H54 (cell line): ENCODE measurements at places on chromosomes 5 and 9.

DNA sequence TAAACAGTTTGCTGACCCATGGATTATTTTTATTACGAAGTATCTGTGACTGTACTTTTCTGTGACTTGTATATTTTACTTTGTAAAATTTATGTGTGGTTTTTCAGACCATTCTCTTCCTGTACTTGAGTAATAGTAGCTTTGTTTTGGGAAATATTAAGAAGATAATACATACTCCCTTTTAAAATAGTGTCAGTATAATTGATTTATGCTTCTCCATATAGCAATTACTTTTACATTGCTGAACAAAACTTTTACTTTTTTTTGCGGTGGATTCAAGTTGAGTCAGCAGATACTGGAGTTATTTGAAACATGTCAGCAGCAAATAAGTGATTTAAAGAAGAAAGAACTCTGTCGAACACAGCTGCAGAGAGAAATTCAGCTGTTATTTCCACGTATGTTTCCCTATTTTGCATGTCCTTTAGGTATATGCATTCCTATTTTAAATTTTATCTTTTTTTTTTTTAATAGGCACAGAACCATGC, 28.4 kb downstream of the TENT2 start:
- DNase-seq: no peak

GRCh38 chr5:178123094-178123965, 7.5 kb upstream of the RMND5B start:
- DNase-seq: no peak

DNA sequence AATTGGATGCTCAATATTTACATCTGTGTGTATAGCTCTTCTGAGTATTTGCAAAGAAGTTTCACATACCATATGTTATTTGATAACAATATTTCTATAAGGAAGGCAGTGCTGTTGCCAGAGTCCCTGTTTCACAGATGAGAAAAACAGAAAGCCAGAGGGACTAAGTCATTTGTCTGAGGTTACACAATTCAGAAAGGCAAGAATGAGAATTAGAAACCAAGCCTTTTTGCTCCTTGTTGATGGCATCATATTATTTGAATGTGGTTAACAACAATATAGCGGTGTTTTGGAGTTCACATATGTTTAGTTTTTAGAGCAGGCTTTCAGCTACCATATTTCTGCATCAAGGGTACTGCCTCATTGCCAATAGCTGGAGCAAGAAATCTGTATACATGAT, 110.9 kb upstream of the PRLR start:
- no peak for DNase-seq

- no peak for DNase-seq
Measured at GRCh38 chr5:73629456-73629855, 3.5 kb downstream of the ARHGEF28 start.

GRCh38 chr5:168438349-168438748, 47.9 kb upstream of the RARS1 start:
- DNase-seq: no peak

DNA sequence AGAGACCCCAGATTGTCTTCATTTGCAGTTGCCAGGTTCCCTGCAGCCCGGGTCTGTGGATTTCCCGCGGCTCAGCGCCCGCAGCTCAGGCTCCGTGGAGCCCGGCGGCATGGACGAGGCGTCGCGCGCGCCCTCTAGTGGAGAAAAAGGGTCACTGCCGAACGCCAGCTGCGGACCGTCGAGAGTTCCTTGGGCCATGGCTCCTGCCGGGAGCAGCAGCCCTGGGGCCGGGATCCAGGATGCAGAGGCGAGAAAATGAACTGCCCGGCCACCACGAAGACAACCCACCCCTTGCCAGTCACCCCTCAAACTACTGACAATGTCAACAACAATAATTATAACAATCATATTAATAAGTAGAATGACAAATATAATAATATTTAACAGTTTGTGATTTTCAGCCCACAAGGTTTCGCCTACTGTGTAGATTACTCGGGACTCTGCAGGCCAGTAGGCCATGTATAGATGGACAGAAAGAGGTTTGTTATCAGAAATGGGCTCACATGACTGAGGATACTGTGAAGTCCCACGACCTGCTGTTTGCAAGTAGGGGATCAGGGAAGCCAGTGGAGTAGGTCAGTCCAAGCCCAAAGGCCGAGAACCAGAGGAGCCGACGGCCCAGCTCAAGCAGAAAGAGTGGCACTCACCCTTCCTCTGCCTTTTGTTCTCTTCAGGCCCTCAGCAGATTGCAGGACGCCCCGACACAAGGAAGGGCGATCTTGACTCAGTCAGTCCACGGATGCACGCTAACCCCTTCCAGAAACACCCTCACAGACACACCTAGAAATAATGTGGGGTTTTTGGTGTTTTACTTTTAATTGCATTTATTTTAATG, 43.1 kb downstream of the BOD1 start:
- peak; percentile 82 for DNase-seq

DNA sequence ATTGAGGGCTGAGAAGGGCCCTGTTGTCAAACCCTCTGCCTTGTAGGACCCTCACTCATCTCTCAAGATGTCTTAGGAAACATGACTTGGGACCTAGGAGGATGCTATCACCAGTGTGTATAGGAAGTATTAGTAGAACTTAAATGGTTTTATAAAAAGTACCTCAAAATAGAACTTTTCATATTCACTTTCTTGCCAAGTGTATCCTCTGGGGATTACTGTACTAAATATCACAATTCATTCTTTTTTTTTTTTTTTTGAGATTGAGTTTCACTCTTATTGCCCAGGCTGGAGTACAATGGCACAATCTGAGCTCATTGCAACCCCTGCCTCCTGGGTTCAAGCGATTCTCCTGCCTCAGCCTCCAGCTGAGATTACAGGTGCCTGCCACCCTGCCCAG, 56.2 kb downstream of the ARHGEF28 start:
- DNase-seq: no peak

DNA sequence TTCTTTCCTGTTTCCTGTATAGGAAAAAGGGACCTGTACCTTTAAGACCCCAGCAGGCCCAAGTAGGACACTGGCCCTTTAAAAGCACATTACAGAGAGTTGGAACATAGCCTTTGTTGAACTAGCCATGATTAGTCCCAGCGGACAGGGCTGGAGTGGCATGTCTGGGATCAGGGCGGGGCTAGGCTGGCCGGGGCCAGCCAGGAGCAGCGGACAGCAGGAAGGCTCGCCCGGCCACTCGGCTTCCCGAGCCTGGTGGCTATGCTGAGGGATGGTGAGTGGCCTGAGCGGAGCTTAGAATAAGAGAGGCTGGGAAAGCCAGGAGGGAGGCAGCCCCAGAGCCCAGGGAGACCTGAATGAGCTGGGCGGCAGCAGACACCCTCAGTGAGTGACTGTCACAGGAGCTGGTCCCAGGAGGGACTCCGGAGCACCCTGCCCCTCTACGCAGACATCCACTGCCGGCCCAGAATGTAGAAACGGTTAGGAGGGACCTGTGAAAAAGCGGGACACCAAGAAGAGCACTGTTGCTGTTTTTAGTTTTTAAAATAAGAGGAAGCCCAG, 92.1 kb downstream of the DAB2IP start:
- peak; percentile 100 for DNase-seq

GRCh38 chr9:70411930-70412831, 2.3 kb downstream of the KLF9 start:
- peak; percentile 96 for DNase-seq

- DNase-seq: no peak
Measured at GRCh38 chr9:106065136-106065535, 370.8 kb downstream of the TMEM38B start.

- no peak for DNase-seq
Measured at GRCh38 chr5:126947146-126948010, 83.0 kb downstream of the MARCHF3 start.

- DNase-seq: peak; percentile 58
Measured at GRCh38 chr5:43514471-43514815, 505 bp downstream of the C5orf34 start.

DNA sequence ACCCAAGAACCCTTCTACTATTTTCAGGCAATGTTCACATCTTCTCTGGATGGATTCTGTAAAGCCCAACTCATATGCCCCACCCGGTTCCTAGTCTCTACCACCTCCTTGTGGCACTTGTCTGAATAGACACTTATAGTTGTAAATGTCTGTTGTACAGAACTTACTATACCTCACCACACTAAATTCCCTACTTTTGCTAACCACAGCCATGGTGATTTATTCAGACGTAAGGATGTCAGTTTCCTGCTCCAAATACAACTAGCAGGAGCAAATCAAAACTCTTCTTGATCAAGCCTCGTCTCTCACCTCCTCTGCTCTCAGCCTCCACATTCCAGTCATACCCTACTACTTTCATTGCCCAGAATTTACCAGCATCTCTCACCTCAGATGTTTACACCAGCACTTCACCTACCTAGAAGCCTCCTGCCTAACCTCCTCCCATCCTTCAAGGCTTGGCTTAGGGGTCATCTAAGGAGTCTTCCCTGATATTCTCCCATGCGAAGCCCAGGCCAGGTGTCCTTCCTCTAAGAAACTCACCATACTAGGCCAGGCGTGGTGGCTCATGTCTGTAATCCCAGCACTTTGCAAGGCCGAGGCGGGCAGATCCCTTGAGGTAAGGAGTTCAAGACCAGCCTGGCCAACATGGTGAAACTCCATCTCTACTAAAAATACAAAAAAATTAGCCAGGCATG, 75.5 kb downstream of the MAPKAP1 start:
- peak; percentile 80 for DNase-seq

DNA sequence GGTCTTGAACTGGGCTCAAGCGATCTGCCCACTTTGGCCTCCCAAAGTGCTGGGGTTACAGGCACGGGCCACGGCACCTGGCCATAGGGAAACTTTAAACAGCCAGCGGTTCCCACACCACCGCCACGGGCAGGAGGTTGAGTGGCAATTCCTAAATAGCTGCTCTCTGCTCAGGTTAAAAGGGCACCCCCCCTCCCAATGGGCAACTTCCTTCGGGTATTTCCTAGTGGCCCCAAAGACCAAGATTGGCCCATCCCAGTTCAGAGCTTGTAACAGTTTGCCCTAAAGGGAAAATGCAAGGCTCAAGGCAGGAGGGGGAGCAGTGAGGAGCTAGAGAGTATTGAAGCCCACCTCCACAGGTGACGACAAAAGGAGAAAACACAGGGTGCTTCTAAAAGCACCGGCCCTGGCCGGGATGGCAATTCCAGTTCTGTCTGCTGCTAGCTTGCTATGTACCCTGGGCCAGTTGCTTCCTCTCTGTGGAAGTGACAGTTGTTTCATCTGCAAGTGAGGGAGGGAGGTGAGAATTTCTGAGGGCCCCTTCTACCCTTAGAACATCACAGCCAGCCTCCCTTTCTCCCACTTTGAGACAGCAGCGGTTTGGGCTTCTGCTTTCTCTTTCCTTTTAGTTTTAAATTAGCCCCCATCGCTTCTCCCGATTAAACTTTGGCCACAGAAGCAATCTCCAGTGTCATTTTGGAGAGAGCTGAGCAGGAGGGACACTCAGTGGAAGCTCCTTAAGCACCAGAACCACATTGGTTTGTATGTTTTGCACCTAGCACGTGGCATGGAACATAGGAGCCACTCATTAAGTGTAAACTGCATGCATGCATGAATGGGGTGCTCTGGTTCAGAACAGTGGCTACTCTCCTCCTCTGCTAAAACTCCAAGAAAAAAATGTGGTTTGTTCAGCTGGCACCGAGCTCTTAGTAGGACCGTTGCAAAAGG, 17.3 kb upstream of the TNIP1 start:
- no peak for DNase-seq

- DNase-seq: no peak
Measured at GRCh38 chr5:117803533-117803932, 1184.8 kb downstream of the DTWD2 start.

DNA sequence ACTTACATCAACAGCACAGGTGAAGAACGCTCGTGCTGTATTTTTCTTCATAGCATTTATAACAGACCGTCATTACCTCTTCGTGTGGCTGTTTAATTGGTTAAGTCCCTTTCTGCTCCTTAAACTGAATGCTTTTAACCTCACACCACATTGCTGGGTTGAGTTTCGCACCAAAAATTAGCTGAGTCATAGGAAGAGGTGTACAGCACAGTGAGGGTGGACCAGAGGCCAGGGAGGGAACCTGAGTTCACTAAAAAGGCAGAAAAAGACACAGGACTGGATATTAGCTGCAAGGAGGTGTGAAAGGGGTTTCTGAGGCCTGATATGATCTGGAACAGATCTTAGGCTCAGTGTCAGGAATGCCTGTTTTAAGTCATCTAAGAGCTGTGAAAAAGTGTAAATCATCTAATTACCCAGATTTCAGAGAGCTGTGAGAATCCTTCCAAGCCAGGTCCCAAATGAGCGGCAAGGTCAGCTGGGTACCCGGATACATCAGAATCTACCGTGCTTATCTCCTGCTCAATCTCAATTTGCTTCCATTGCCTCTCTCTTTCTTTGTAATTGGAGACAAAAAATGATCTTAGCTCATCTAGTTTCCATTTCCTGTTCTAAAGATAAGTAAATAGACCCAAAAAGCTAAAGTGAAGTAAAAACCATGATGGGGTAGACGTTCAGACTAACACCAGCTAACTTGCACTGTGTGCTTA, 7.1 kb upstream of the CFAP90 start:
- DNase-seq: no peak

DNA sequence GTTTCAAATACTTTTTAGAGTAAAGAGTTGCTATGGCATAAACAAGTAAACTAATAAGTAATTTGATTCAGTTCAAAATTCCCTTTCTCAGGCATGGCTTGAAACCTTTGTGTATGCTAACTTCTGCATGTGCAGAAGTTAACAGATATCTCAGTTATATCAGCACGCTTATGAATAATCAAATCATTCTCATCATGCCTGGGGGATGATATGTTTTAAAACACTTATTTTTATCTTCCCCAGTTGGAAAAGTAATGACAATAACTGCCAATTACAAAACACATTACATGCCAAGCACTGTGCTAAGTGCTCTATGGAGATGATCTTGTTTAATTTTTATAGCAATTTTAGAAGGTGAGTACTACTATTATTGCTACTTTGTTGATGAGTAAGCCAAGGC, 146.4 kb downstream of the YIPF5 start:
- DNase-seq: no peak

DNA sequence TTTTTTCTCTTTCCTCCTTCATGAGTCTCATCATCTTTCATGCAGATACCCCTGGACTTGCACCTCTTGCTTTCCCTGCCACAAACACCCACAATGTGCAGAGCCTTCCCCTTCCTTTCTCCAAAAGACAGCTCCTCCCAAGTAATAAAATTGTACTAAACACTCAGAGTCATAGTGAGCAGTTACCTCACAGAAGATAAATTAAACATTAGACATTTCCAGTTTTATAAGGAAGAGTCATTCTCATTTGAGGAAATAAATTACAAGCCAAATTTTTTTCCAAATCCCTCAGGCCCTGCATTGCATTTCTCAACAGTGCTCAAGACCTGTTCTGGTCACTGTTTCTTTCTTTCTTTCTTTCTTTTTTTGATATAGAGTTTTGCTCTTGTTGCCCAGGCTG, 131.5 kb downstream of the ATPSCKMT start:
- DNase-seq: no peak

DNA sequence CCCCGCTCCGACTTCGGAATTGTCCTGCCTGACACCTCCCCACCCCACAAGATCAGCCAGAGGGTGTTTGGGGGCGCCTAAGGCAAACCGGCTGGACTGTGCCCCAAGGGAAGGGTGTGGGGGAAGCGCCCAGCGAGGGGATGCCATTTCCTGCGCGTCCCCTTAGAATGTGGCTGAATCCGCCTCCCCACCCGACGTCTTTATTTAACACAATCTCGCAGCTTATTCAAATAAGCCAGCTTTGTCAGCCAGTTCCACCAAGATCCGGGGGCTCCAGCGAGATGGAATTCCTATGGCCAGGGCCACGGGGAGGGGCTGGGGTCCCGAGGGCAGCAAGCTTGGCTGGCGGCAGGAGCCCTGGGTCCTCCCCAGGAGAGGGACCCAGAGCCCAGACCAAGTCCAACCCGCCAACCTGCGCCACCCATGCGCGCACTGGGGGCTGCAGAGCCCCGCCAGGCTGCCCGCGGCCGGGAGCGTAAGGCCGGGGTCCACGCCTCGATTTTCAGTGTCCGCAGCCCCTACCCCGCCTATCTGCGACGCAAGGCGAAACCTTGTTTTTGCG, 7.4 kb downstream of the IRX4 start:
- no peak for DNase-seq
